Dermis blood vessel endothelial cell (primary cell): ENCODE measurements at places on chromosomes 5 and 9.

GRCh38 chr5:99102073-99102697 is 173.4 kb upstream of the CHD1 start:
- no peak for DNase-seq

DNA sequence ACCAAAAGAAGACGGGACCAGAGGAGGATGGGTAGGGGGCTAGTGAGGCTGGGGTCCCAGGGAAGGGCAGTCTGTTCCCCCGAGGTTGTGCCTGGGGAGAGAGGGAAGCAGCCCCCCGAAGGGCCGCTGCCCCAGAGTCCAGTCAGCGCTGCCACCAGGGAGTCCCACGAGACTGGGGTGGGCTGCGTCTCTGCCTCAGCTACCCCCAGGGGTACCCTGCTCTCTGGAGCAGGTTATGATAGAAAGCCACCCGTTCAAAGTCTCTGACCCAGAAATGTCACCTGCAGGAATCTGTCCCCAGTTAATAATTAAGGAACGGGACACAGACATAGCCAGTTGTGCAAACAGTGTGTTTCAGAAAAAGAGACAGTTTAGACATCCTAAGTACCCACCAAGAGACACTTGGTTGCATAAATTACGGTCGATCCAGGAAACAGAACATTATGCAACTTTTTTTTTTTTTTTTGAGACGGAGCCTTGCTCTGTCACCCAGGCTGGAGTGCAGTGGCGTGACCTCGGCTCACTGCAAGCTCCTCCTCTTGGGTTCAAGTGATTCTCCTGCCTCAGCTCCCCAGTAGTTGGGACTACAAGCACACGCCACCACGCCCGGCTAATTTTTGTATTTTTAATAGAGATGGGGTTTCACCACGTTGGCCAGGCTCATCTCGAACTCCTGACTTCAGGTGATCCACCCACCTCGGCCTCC is 10.7 kb upstream of the AGPAT2 start:
- DNase-seq = no peak

GRCh38 chr9:99222416-99223270 is 561 bp downstream of the SEC61B start:
- no peak for DNase-seq

DNA sequence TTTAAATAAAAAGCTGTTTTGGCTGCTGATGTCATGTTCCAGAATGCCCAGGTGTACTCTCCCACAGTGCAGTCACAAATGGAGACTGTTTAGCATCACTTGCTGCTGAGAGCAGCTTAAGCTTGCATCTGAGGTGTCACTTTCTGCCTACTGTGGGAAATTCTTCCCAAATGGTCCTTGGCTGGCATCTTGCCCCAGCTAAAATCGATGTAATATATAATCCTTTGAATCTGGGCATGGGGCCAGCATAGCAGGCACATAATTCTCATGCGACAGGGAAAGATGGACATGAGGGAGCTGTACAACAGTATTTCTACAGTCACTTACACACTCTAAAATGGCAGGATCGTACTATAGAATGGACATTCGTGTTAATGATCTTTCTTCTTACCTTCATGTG is 144.3 kb downstream of the MACIR start:
- no peak for DNase-seq

- DNase-seq = peak; percentile 98
Observed at GRCh38 chr5:55868846-55869245, 17.7 kb downstream of the IL31RA start.

DNA sequence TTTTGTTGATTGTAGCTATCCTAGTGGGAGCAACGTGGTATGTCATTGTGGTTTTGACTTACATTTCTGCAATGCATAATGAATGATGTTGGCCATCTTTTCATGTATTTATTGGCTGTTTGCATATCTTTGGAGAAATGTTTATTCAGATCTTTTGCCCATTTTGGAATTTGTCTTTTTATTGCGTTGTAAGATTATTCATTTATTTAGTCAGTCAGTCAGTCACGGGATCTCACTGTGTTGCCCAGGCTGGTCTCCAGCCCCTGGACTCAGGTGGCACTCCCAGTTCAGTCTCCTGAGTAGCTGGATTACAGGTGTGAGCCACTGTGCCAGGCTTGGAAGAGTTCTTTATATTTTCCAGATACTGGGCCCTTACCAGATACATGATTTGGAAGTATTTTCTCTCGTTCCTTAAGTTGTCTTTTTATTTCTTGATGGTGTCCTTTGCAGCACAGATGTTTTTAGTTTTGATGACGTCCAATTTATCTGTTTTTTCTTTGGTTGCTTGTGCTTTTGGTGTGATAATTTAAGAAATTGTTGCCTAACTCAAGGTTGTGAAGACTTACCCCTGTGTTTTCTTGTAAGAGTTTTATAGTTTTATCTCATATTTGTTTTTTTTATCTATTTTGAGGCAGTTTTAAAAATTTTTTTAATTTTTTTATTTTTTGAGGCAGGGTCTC is 67.1 kb downstream of the EHMT1 start:
- DNase-seq = no peak

GRCh38 chr5:173320259-173320658 is 8.0 kb downstream of the STC2 start:
- DNase-seq = no peak

- no peak for DNase-seq
Observed at GRCh38 chr5:148970228-148970627, 92.6 kb downstream of the SH3TC2 start.

GRCh38 chr5:177484902-177485549 is 11.6 kb upstream of the DBN1 start:
- no peak for DNase-seq

GRCh38 chr5:7218141-7218540 is 177.8 kb upstream of the ADCY2 start:
- no peak for DNase-seq

GRCh38 chr5:177545487-177546257 is 8.7 kb downstream of the FAM193B start:
- no peak for DNase-seq

- no peak for DNase-seq
Observed at GRCh38 chr9:133008824-133009223, 22.0 kb upstream of the GTF3C5 start.

DNA sequence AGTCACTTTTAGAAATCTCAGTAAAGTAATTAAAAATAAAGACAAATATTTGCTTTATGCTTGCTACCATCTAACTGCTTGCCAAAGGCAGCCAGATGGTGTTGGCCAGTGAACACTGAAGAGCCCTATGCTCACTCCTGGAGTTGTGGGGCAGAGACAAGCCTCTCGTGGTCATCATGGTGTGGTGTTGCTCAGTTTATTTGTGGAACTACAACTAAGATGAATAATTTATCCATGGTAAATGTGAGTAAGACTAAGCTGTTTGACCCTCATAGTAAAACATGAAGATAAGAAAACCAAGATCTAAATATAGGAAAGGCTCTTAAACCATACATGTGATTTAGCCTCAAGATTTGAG is 100.7 kb downstream of the PDE8B start:
- no peak for DNase-seq

DNA sequence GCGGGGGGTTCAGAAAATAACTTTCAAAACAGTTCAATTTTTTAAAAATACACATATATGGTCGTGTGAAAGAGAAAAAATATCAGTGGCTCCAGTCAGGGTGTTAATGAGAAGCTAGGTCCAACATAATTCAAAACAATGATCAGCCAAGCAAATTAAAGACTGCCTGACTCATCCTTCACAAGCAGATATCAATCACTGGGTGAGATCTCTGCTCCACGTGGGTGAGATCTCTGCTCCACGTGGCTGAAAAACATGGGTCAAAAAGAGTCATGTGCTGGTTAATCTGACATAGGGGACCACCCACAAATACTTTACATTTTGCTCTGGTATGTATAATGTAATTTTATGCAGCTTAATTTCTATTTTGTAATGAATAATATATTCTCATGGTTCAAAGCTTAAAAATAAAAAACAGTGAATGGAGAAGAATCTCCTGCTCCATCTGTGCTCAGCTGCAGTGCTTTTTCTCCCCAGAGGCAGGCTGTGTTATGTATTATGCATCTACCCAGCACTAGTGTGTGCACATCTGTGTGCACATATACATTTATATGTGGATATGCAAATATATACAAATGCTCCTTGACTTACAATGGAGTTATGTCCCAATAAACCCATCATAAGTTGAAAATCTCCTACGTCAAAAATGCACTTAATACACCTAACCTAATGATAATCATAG is 93.1 kb upstream of the S1PR3 start:
- no peak for DNase-seq

- no peak for DNase-seq
Observed at GRCh38 chr5:173065155-173065554, 9.0 kb downstream of the CREBRF start.

DNA sequence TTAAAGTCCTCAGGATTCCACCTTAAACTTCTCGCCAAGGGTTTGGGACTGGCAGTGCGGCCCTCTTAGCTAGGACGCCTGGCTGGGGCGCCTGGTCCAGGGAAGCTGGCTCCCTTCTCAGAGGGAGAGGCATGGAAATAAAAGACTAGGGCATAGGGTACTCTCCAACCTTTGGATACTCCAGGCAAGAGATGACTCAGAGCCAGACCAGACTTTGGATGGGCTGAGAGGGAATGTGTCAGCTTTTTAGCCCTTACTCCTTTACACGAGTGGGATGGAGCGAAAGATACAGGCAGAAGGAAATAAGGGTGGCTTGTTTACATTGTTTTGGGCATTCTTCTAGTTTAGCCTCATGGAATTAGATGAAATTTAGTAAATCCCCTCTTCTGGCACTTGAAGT is 48.2 kb downstream of the IL31RA start:
- no peak for DNase-seq

- no peak for DNase-seq
Observed at GRCh38 chr5:132370971-132371602, 1.6 kb downstream of the SLC22A5 start.

- no peak for DNase-seq
Observed at GRCh38 chr9:94807556-94807955, 81.1 kb downstream of the AOPEP start.

GRCh38 chr5:114989512-114989911 is 180.2 kb downstream of the TRIM36 start:
- no peak for DNase-seq

- no peak for DNase-seq
Observed at GRCh38 chr9:588981-589380, 252.5 kb upstream of the DMRT1 start.

DNA sequence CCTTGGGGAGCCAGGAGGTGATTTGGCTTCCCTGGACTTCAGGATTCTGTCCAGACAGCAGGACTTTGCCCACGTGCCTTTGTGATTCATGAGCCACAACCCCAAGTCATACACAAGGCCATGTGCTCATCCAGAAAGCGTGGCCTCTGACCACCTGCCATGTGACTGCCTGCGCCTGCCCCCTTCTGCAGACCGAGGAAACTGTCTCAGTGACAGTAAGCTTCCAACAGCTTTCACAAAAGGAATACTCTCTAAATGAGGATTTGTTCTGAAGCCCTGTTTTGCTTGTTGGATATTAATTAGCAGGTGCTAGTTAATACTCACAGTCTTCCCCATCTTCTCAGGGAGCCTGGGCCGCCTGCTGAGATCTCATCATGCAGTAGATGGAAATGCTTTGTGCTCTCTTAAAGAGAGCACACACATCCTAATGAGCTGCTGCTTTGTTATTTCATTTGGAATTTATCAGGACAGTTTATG is 36.9 kb upstream of the ANGPTL2 start:
- DNase-seq = peak; percentile 52

DNA sequence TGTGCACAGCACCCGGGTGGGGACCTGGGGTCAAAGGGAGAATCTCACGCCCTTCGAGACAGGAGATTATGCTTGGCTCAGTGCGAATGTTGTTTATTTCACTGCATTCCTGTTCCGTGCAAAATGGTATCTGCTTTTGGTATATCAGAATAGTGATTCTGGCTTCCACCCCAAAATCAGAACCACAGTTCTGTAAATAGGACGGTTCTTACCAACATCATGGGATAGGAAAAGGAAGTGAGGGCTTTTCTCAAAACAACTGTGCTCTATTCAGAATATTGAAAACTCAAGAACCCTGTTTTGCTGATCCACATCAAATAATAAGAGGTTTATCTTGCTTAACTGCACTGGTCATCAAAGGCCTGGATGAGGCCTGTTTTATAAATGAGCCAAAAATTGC is 51.6 kb upstream of the FBXW11 start:
- DNase-seq = no peak

GRCh38 chr5:3139499-3139931 is 388.0 kb upstream of the IRX2 start:
- no peak for DNase-seq

DNA sequence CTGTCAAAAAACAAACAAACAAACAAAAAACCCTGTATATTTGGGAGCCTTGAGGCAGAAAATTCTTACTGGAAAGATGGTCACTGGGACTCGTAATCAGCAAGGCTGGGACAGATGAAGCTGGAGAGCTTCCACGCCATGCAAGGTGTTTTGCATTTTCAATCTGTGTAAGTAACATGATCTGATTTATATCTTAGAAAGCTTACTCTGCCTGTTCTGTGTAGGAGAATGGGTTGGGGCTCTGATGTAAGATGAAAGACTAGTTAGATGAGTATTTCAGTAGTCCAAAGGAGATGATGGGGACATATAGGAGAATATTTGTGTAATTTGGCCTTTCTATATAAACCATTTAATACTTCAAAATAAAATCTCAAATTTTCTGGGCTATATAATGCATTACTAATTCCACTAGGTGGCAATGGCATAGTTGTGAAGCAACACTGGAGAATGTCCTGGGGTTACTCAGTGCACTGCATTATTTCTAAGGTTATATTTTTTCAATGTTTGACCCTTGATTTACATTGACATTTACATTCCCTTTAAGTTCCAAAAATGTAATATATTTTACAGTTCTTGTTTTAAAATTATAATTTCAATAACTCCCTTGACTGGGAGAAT is 21.9 kb upstream of the FSD1L start:
- DNase-seq = peak; percentile 43

- no peak for DNase-seq
Observed at GRCh38 chr5:72163349-72163983, 56.2 kb downstream of the MAP1B start.

DNA sequence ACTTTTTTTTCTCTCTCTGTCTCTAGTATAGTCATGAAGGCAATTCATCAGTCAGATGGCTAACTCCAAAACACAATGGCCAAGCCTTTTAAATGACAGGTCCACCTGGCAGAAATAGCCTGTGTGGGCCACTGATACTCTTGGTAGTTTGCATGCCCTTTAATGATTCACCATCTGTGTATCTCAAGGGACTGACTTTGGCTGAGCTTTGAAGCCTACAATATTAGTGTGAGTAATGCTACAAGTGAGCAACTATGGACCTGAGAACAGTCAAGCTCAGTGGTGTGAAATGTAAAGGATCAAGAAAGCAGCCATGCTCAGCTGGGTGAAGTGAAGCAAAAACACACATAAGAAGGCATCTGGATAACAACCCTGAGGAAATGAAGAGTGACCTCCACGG is 506.9 kb downstream of the TLE1 start:
- DNase-seq = no peak

- no peak for DNase-seq
Observed at GRCh38 chr9:113168809-113169208, 18.0 kb downstream of the SLC31A2 start.

- no peak for DNase-seq
Observed at GRCh38 chr5:44266882-44267576, 122.2 kb downstream of the FGF10 start.

GRCh38 chr5:94329115-94329514 is 289.3 kb downstream of the KIAA0825 start:
- no peak for DNase-seq
